Neural crest cell (in vitro differentiated cells): ENCODE measurements at places on chromosomes 5 and 9. TPM values are rescaled to one million over a fixed set of nuclear protein-coding genes. Genes with fewer than 3 reads are reported as not detected.

GRCh38 chr5:95526871-95527270 is 27.9 kb downstream of the SKIC3 start:
- no peaks in the 10 kb centered on the region for H3K4me1 ChIP-seq
- H3K27ac ChIP-seq = no peak overlapping the region
- peaks cover 10% of the 10 kb centered on the region for H3K36me3 ChIP-seq
- H3K27me3 ChIP-seq = no peaks in the 10 kb centered on the region
- no peak for DNase-seq

- H3K36me3 ChIP-seq = no peaks in the 10 kb centered on the region
- H3K4me3 ChIP-seq = no peak overlapping the region
- peaks cover 96% of the 10 kb centered on the region for H3K27me3 ChIP-seq
- no peak overlapping the region for H3K27ac ChIP-seq
- no peaks in the 10 kb centered on the region for H3K4me1 ChIP-seq
These were observed 18.3 kb upstream of the IL9 start for GRCh38 chr5:135913713-135914626.

- H3K4me1 ChIP-seq = no peaks in the 10 kb centered on the region
- no peak overlapping the region for H3K4me3 ChIP-seq
- no peaks in the 10 kb centered on the region for H3K36me3 ChIP-seq
- H3K27ac ChIP-seq = no peak overlapping the region
- no peaks in the 10 kb centered on the region for H3K27me3 ChIP-seq
These were observed 23.5 kb downstream of the KLF9 start for GRCh38 chr9:70390933-70391341.

The TMEM38B gene
- 34.1 and 34.9 TPM in 2 replicates for total RNA-seq

The CARD9 gene
- total RNA-seq = 1.3 and 1.4 TPM in 2 replicates

DNA sequence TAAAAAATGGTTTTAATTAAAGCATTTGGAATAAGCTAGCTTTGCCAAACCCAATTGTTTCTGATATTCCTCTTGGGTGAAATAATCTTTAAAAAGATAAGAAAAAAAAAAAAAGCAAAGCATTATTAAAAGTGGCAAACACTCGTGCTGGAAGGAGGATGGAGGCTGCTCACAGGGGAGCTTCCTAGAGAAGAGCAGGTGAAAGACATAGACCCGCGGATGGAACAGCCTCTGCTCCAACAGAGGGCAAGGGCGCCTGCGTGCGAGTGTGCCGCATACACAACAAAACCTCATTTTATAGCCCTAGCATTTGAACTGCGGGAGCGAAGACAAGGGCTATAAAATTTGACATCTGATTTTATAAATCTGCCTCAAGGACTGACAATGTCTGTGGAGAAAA is 33.4 kb upstream of the SLC25A51 start:
- H3K27ac ChIP-seq = peak overlapping the region; percentile 91
- peaks cover 40% of the 10 kb centered on the region for H3K4me1 ChIP-seq
- no peak overlapping the region for H3K4me3 ChIP-seq
- H3K36me3 ChIP-seq = no peaks in the 10 kb centered on the region
- DNase-seq = no peak

DNA sequence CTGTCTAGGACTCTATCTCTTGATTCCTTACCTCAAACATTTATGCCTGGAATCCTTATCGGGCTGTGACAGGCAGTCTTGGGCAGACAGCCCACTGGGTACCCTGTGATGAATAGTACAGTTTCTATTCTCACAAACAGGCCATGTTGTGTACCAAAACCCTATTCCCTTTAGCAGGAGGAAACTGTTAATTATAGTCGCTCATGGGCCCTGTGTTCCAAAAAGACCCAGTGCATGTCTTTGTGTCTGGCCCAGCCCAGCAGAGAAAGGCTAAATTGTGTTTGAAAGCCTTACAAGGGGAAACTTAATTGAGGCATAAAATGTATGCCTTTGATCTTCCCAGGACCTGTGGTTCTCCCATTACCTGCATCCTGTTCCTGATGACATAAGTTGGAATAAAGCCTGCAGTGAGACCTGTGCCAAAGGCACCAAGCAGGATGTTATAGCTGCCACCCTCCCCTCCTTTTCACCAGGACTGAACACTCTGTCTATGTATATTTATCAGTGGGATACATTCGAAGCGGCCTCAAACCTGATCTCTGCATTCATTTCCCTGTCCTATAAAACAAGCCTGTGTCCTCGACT is 43.3 kb downstream of the TLR4 start:
- H3K27ac ChIP-seq = no peak overlapping the region
- no peak overlapping the region for H3K4me3 ChIP-seq
- peaks cover 7% of the 10 kb centered on the region for H3K27me3 ChIP-seq
- H3K36me3 ChIP-seq = no peaks in the 10 kb centered on the region
- peaks cover 3% of the 10 kb centered on the region for H3K4me1 ChIP-seq

The SHC3 gene
- 14.9 and 17.7 TPM in 2 replicates for total RNA-seq
